Breast epithelium (tissue), 4 donors: ENCODE measurements at places on chromosomes 3 and 15. TPM values are rescaled to one million over a fixed set of nuclear protein-coding genes. Genes with fewer than 3 reads are reported as not detected.

- H3K36me3 ChIP-seq, result no peaks in the 10 kb centered on the region
- no peak overlapping the region for H3K4me3 ChIP-seq
- no peak overlapping the region for H3K27ac ChIP-seq
These were observed 66.3 kb upstream of the LRTM1 start for GRCh38 chr3:54994111-54994513.

The CCR5 gene
- total RNA-seq, result 0.98 TPM

The GPR149 gene
- total RNA-seq, result not detected

DNA sequence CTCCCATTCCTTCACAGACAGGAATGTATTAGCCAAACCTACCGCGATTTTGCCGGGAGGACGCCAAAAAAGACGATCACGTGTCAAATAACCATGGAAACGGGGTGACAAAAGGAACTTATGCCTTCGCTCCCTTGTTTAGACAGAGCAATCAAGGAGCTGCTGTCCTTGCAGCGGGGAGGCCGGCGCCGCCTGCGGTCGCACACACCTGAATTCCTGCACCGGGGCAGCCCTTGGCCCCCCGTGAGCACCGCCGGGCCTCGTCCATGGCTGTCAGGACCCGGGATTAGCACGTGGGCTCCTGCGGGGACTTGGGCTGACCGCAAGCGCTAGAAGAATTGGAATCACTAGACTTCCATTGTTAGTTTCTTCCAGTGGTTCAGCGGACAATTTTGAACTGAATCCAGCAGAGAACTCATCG is 193.1 kb downstream of the SHQ1 start:
- no peaks in the 10 kb centered on the region for H3K27me3 ChIP-seq
- H3K4me1 ChIP-seq, result peaks cover 3% of the 10 kb centered on the region
- DNase-seq, result peak; percentile 41
- no peaks in the 10 kb centered on the region for H3K36me3 ChIP-seq
- H3K4me3 ChIP-seq, result no peak overlapping the region
- no peak overlapping the region for H3K27ac ChIP-seq

- H3K4me3 ChIP-seq, result no peak overlapping the region
- no peaks in the 10 kb centered on the region for H3K4me1 ChIP-seq
- DNase-seq, result no peak
- no peak overlapping the region for H3K27ac ChIP-seq
- H3K36me3 ChIP-seq, result no peaks in the 10 kb centered on the region
These were observed 12.9 kb downstream of the SNAPC5 start for GRCh38 chr15:66484539-66485112.

GRCh38 chr3:194058189-194058571 is 77.8 kb upstream of the HES1 start:
- no peaks in the 10 kb centered on the region for H3K27me3 ChIP-seq
- peak overlapping the region; percentile 45 for H3K4me3 ChIP-seq
- no peak for DNase-seq

DNA sequence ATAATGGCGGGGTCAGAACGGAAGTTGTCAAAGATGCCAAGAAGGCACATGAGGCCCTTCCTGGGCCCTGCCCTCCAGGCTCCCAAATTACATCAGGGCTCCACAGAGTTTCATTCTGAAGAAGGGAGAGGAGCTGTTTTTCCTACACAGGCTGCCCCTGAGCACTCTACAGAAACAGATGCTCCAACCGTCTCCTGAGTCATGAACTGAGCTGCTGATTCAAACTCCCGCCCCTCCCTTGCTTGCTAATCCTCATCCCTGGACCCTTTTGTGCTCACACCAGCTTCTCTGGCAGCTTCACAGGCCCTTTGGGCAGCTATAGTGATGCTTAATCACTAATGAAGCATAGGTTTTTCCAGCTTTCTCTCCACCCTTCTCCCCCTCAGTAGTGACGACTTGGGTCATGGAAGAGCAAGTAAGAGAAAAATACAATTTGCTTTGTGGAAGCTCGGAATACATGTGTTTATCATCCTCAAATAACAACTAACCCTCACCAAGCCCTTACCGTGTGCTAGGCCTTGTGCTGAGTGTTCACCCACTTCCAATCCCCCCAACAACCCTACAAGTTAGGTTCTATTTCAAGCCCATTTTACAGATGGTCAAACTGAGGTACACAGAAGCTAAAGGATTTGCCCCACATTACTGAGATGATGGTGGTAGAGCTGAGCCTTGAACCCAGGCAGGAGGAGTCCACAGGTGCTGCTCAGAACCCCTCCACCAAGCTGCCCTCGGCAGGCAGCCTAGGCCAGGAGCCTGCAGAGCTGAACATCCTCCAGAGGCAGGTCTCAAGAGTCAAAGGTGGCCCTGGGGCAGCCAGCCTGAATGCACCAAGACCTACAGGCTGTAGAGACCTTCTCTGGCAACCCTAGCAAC is 21.9 kb downstream of the MEGF11 start:
- H3K4me3 ChIP-seq, result no peak overlapping the region
- no peaks in the 10 kb centered on the region for H3K36me3 ChIP-seq
- no peak for DNase-seq
- H3K27me3 ChIP-seq, result no peaks in the 10 kb centered on the region

The PIGZ gene
- 14.4 TPM for total RNA-seq

- no peak for DNase-seq
- H3K4me1 ChIP-seq, result no peaks in the 10 kb centered on the region
- H3K36me3 ChIP-seq, result no peaks in the 10 kb centered on the region
- no peak overlapping the region for H3K27ac ChIP-seq
These were observed 57.5 kb downstream of the HOMER2 start for GRCh38 chr15:82894971-82895520.

The PAQR9 gene
- not detected for total RNA-seq

- DNase-seq, result no peak
- no peaks in the 10 kb centered on the region for H3K27me3 ChIP-seq
- no peaks in the 10 kb centered on the region for H3K4me1 ChIP-seq
- no peak overlapping the region for H3K27ac ChIP-seq
- H3K4me3 ChIP-seq, result no peak overlapping the region
These were observed 41.0 kb upstream of the TCF12 start for GRCh38 chr15:56877255-56877970.

DNA sequence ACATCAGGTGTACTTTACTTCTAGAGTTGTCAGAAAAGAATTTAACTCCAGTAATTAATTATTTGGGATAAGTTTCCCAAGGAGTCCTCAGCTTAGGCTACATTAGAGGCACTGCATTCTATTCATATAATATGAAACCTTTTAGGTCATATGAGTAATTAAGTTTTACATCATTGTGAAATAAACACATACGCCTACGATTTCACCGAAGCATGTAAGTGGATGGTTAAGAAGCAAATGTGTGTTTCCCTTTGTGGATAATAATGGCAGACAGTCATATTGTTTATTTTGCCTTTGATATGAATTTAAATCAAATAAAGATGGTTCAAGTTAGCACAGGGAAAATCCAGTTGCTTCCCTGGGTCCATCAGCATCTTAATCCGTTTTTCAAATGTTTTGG is 535.9 kb upstream of the ATP11B start:
- H3K36me3 ChIP-seq, result no peaks in the 10 kb centered on the region
- no peak overlapping the region for H3K27ac ChIP-seq
- H3K27me3 ChIP-seq, result no peaks in the 10 kb centered on the region
- H3K4me3 ChIP-seq, result no peak overlapping the region

DNA sequence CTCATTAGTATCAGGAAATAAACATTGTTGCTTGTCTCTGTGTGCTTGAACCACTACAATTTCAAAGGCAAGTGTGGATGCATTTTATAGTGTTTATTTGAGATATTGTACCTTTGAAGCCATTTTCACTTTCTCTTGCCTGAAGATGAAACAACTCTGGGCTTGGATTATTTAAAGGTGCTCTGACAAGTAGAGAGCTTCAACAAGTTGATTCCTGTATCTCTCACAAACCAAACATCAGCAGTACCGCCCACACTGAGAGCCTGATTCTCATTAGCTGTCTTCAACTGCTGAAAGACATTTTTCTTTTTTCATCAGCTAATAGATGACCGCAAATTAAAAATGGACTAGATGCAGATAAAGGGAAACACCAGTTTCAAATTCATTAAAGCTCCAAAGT is 806 bp upstream of the CERS3 start:
- H3K36me3 ChIP-seq, result no peaks in the 10 kb centered on the region
- DNase-seq, result peak; percentile 36
- no peak overlapping the region for H3K4me3 ChIP-seq

The LDHAL6B gene
- not detected for total RNA-seq

The INKA1 gene
- total RNA-seq, result 4.2 TPM

DNA sequence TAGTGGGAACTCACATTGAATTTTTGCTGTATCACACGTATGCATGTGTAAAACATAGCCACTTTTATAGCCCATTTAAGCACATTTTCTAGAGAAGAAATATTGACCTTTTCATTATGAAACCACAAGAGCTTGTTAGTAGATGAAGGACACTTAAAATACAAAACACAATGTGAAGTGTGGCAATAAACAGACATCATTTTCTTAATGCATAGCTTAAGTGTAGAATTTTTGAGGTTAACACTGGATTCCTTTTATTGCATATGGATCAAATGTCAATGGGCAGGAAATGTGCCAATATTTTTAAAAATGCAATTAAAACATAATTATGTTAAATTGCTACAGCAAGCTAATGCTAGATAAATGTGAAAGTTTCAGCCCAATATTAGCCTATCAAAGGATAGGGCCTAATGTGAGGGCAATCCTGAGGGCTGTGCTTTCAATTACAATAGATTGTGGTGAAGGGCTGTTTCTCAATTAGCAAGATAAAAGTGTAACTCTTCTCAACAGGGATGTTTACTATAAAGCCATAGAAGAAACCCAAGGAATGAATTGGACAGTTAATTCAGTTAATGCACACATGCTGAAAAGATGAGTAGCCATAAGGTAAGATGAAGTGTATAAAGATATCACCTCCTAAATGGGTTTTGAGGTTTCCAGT is 489.0 kb upstream of the CDIN1 start:
- no peaks in the 10 kb centered on the region for H3K27me3 ChIP-seq
- no peak overlapping the region for H3K27ac ChIP-seq
- H3K36me3 ChIP-seq, result no peaks in the 10 kb centered on the region
- no peaks in the 10 kb centered on the region for H3K4me1 ChIP-seq
- no peak for DNase-seq
- no peak overlapping the region for H3K4me3 ChIP-seq

The TNFAIP8L3 gene
- 2.5 TPM for total RNA-seq

GRCh38 chr15:23646165-23647000 is 1.3 kb downstream of the MAGEL2 start:
- H3K27ac ChIP-seq, result no peak overlapping the region
- peak overlapping the region; percentile 43 for H3K4me3 ChIP-seq
- no peaks in the 10 kb centered on the region for H3K36me3 ChIP-seq
- peaks cover 36% of the 10 kb centered on the region for H3K27me3 ChIP-seq

DNA sequence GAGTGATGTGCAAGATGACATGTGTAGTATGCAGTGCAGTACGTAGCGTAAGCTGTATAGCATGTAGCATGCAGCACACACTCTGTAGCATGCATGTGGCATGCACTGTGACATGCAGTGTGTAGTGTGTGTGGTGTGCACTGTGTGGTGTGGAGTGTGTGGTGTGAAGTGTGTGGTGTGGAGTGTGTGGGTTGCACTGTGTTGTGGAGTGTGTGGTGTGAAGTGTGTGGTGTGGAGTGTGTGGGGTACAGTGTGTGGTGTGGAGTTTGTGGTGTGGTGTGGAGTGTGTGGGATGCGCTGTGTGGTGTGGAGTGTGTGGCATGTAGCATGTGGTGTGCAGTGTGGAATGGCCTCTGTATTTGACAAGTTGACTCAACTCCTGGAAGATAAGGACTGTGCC is 39.2 kb downstream of the ROPN1B start:
- H3K4me1 ChIP-seq, result no peaks in the 10 kb centered on the region
- no peak for DNase-seq
- no peaks in the 10 kb centered on the region for H3K27me3 ChIP-seq
- H3K4me3 ChIP-seq, result no peak overlapping the region
- H3K27ac ChIP-seq, result no peak overlapping the region

DNA sequence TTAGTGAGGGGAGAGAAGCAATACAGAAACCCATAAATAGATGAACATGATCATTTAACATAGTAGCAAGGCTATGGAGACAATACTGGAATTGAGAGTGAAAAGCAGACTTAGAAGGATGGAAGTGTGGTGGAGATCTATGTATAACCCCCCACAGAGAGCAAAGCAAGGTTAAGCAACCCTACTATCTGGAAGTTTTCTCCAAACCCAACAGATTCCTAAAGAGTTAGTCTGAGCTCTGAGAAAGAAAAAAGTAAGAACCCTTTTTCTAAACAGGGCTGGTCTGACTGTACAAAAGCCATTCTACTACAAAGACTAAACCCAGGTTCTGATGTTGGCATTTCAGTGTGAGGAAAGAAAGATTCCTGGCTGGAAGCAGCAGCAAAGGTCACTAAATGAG is 153.2 kb downstream of the WNT5A start:
- H3K4me3 ChIP-seq, result no peak overlapping the region
- H3K4me1 ChIP-seq, result no peaks in the 10 kb centered on the region
- H3K36me3 ChIP-seq, result no peaks in the 10 kb centered on the region
- H3K27ac ChIP-seq, result no peak overlapping the region

The LRTM1 gene
- not detected for total RNA-seq

- no peak overlapping the region for H3K27ac ChIP-seq
- no peak overlapping the region for H3K4me3 ChIP-seq
- no peaks in the 10 kb centered on the region for H3K4me1 ChIP-seq
- no peaks in the 10 kb centered on the region for H3K36me3 ChIP-seq
These were observed 514.8 kb downstream of the MAGI1 start for GRCh38 chr3:65523878-65524277.

- no peaks in the 10 kb centered on the region for H3K27me3 ChIP-seq
- no peak for DNase-seq
- no peaks in the 10 kb centered on the region for H3K4me1 ChIP-seq
- H3K36me3 ChIP-seq, result no peaks in the 10 kb centered on the region
- no peak overlapping the region for H3K27ac ChIP-seq
These were observed 48.4 kb upstream of the SPPL2A start for GRCh38 chr15:50813865-50814264.

The GNAT1 gene
- not detected for total RNA-seq

- H3K27me3 ChIP-seq, result no peaks in the 10 kb centered on the region
- peak overlapping the region; percentile 35 for H3K27ac ChIP-seq
- H3K4me1 ChIP-seq, result no peaks in the 10 kb centered on the region
- DNase-seq, result no peak
These were observed 331.1 kb downstream of the SV2B start for GRCh38 chr15:91431041-91431715.

- no peaks in the 10 kb centered on the region for H3K36me3 ChIP-seq
- H3K27ac ChIP-seq, result no peak overlapping the region
- DNase-seq, result no peak
- H3K4me3 ChIP-seq, result no peak overlapping the region
These were observed 50.6 kb downstream of the WNT7A start for GRCh38 chr3:13829311-13829710.

- no peak overlapping the region for H3K4me3 ChIP-seq
- H3K27me3 ChIP-seq, result no peaks in the 10 kb centered on the region
- H3K36me3 ChIP-seq, result no peaks in the 10 kb centered on the region
- no peak overlapping the region for H3K27ac ChIP-seq
These were observed 79.3 kb downstream of the SLC7A14 start for GRCh38 chr3:170506556-170506955.

DNA sequence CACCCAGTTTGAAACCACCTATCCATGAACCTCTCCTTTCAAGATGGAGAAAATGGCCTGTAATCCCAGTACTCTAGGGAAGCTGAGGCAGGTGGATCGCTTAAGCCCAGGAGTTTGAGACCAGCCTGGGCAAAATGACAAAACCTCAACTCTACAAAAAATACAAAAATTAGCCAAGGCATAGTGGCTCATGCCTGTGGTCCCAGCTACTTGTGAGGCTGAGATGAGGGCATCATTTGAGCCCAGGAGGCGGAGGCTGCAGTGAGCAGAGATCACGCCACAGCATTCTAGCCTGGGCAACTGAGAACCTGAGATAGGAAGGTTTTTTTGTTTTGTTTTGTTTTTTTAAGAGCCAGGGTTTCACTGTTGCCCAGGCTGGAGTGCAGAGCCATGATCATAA is 5.4 kb downstream of the TKT start:
- no peak overlapping the region for H3K4me3 ChIP-seq
- H3K27me3 ChIP-seq, result no peaks in the 10 kb centered on the region
- no peak for DNase-seq
- H3K4me1 ChIP-seq, result no peaks in the 10 kb centered on the region
- H3K36me3 ChIP-seq, result no peaks in the 10 kb centered on the region
- no peak overlapping the region for H3K27ac ChIP-seq
